ENCODE measurements at places on chromosomes 6 and 20.

GRCh38 chr6:143579703-143580102 lies 68.2 kb upstream of the FUCA2 start:
- DNase-seq, result no peak

GRCh38 chr6:100464903-100465700 lies at the start of gene SIM1:
TSS of gene SIM1 (minus strand) at chr6:100464921. CDS start at chr6:100463468, 1,453 bp downstream.
- DNase-seq, result no peak

DNA sequence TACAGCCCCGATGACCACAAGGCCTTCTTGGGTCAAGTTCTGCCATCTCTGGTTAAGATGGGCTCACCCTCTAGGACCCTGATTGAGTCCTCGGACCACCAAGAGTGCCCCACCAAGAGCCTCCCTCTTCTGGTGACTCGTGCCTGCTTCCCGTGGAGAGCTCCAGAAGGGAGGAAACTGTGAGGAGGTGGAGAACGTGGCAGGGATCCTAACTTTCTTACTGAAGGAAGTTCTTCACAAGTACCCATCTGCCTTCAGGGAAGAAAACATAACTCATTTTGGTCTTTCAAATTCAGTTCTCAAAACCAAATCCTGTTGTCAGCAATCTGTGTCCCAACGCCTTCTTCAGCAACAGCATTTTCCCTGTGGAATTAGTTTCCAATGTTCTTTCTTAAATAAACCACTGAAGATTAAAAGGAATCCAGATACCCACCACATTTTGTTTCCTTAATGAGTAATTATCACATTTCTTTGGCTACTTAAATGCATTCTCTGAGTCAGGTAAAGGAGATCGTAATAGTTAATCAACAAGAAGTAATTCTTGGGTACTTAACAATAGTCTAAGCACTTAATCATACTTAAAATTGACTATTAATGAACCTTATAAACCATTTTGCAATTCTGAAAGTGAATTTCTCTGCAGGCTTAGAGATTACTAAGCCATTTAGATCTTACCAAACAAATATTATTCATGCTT lies 185.8 kb upstream of the SGK1 start:
- no peak for DNase-seq

DNA sequence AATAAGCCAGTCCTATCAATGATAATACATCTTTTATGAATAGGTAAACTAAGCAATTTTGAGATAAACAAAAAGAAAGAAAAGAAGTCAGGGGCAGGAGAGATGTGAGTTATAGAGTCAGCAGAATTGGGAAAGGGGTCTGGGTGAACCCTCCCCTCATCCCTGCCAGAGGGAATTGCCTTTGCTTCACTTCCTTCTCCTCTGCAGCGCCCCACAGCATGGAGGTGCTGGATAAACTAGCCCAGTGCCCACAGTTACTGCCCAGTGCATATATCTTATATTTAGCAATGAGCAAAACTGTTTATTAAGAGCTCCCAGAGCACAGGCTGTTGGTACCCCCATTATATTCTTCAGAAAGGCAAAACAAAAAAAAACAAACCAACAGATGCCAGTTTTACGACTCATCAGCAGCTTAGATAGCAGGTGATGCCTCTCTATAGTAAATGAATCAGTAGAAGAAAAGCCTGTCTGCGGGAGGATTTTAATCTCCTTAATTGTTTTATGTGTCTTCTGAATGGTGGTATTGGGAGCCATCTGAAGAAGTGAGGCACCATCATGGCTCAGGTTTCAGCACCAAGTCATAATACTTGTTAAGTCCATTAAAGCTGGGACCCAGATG lies 419.2 kb downstream of the EPM2A start:
- DNase-seq, result no peak

- no peak for DNase-seq
Measured at GRCh38 chr6:12414096-12414675, 124.0 kb downstream of the EDN1 start.

- DNase-seq, result no peak
Measured at GRCh38 chr20:19557291-19557690, 200.8 kb upstream of the RIN2 start.

All from activated gamma-delta T cell treated with anti-CD3 and anti-CD28 coated beads, Interleukin-2, amount 50 U/mL, for 16 hours (primary cell).